ENCODE measurements at places on chromosomes 11 and 22. TPM values are rescaled to one million over a fixed set of nuclear protein-coding genes. Genes with fewer than 3 reads are reported as not detected.

- H3K36me3 ChIP-seq: peaks cover 30% of the 10 kb centered on the region
- no peaks in the 10 kb centered on the region for H3K27me3 ChIP-seq
- peak; percentile 64 for DNase-seq
- peak overlapping the region; percentile 83 for H3K4me3 ChIP-seq
- H3K4me1 ChIP-seq: peaks cover 63% of the 10 kb centered on the region
These were observed 465 bp downstream of the SUN2 start for GRCh38 chr22:38755155-38755910.

DNA sequence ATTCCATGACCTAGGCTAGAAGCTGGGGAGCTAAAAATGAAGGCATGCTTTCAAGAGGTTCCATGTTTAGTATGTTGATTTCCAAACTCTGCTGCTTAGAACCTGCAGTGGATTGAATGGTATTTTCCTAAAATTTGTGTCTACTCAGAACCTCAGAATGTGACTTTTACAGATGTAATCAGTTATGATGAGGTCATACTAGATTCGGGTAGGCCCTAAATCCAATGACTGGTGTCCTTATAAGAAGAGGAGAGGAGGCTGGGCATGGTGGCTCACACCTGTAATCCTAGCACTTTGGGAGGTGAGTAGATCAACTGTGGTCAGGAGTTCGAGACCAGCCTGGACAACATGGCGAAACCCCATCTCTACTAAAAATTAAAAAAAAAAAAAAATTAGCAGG lies 3.5 kb upstream of the FEZ1 start:
- DNase-seq: no peak
- no peak overlapping the region for H3K4me3 ChIP-seq
- peaks cover 19% of the 10 kb centered on the region for H3K4me1 ChIP-seq
- H3K27me3 ChIP-seq: peaks cover 29% of the 10 kb centered on the region
- no peaks in the 10 kb centered on the region for H3K36me3 ChIP-seq
- no peak overlapping the region for H3K27ac ChIP-seq

DNA sequence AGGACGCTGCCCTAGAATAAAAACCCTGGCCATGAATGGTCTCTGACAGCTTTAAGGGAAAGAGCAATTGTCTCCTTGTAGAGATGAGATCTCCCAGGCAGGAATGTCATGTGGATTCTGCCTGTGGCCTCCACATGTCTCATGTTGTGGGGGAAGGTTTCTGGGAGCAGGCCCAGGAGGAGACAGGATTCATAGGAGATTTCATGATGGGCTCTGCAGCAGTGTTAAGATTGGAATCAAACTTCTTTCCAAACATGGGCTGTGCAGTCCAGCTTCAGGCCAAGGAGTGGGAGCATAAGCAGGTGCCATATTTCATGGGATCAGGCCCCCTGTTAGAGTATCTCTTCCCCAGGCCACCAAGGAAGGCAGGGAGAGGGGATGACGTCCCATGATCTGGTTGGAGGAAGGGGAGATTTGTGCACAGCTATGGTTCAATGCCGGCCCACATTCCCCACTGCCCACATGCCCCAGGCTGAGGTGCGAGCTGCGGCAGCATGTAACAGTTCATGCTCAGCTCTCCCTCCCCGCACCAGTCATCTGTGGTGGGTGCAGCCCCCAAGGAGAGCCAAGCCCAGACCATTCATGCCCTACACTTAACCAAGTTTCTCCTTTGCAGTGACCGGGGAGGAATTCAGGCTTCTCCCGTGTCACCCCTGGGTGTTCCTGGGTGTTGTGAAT lies 42.5 kb downstream of the LMO1 start:
- no peaks in the 10 kb centered on the region for H3K27me3 ChIP-seq
- no peak overlapping the region for H3K27ac ChIP-seq
- no peak overlapping the region for H3K4me3 ChIP-seq

GRCh38 chr11:134572741-134573675 lies 161.0 kb upstream of the B3GAT1 start:
- H3K36me3 ChIP-seq: no peaks in the 10 kb centered on the region
- no peaks in the 10 kb centered on the region for H3K27me3 ChIP-seq
- H3K4me1 ChIP-seq: no peaks in the 10 kb centered on the region
- no peak for DNase-seq
- H3K27ac ChIP-seq: no peak overlapping the region
- no peak overlapping the region for H3K4me3 ChIP-seq

GRCh38 chr22:44883011-44883421 lies 126.8 kb downstream of the PHF21B start:
- no peak overlapping the region for H3K27ac ChIP-seq
- H3K4me1 ChIP-seq: no peaks in the 10 kb centered on the region
- no peaks in the 10 kb centered on the region for H3K27me3 ChIP-seq
- no peak overlapping the region for H3K4me3 ChIP-seq
- no peak for DNase-seq
- no peaks in the 10 kb centered on the region for H3K36me3 ChIP-seq

The YAP1 gene
- total RNA-seq: not detected

Measured in B cell (primary cell).